ENCODE measurements at places on chromosomes 4 and X.

- DNase-seq = no peak
These were observed 48.8 kb downstream of the PPP2R2C start for GRCh38 chr4:6423575-6423974.

GRCh38 chrX:134875671-134876070 lies 115.1 kb upstream of the SMIM10 start:
- DNase-seq = no peak

GRCh38 chr4:94298725-94299252 lies 43.8 kb downstream of the HPGDS start:
- no peak for DNase-seq

- peak; percentile 30 for DNase-seq
These were observed 103.4 kb upstream of the PAK3 start for GRCh38 chrX:110992611-110993010.

DNA sequence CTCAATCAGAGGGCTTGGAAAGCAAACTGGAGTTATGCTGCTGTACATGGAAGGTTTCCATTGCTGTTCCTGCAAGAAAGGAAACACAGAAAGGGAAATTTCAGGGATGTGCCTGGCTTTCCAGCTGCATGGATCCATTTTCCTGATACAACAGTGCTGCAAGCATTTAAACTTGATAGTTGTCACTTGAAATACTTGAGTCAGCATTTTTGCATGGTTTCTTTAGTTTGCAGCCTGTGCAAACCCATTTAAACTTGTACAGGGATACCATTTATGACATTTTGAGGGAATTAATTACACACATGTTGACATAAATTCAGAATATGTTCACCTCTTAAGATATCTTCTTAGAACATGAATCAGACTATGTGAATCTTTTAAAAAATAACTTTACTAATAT lies 131.1 kb upstream of the RASGEF1B start:
- no peak for DNase-seq

GRCh38 chrX:18810416-18810815 lies 103.0 kb downstream of the PPEF1 start:
- no peak for DNase-seq

DNA sequence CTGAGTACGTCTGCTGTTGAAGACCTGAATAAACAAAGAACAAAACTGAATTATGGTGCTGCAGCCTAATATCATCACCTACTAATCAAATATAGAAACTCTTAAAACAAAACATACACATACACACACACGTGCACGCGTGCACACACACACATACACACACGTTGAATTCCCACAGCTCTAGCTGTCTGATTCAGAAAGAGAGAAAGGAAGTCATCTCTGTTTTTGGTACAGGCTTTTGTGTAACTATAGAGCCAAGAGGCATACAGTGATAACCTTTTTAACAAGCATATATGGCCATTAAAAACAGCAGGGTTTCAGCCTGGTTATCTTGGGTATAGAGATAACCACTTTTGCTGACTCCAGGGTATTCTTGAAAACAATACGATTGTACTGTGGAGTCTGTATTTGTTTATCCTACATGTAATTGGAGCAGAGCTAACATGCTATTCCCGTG lies 823.2 kb downstream of the CCSER1 start:
- DNase-seq = no peak

- no peak for DNase-seq
These were observed 48.4 kb downstream of the IDS start for GRCh38 chrX:149456476-149457245.

GRCh38 chr4:32429151-32429550 lies 1709.0 kb downstream of the PCDH7 start:
- no peak for DNase-seq

DNA sequence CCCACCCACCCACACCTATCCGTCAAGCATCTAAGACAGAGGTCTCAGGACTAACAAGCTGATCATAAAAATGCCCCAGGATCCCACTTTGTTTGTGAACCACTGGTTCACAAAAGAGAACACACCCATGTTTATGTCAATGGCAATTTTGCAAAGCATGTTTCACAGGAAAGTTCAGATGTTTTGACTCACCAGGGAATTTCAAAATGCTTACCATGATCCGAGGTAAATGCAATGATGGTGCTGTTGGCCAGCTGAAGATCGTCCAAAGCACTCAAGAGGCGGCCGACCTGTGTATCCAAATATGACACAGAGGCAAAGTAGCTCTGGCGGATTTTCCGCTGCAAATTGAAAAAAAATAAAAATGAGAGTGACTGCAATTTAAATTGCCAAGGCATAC lies 15.0 kb downstream of the IDS start:
- no peak for DNase-seq

DNA sequence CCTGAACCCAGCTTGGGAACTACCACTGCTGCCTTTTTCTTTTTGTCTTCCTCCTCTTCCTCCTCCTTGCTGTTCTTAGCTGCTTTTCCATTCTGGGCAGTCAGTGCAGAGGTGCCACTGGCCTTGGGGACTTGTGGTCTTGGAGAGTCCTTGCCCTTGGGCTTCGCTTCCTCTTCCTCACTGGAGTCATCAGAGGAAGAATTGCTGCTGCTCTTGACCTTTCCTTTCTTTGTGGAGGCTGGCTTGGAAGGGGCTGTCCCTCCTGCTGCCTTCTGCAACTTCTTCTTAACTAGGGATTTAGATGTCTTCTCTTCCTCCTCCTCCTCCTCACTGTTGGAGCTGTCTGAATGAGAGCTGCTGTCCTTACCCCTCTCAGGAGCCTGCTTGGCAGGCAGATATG lies 53.2 kb downstream of the FAM9B start:
- no peak for DNase-seq

DNA sequence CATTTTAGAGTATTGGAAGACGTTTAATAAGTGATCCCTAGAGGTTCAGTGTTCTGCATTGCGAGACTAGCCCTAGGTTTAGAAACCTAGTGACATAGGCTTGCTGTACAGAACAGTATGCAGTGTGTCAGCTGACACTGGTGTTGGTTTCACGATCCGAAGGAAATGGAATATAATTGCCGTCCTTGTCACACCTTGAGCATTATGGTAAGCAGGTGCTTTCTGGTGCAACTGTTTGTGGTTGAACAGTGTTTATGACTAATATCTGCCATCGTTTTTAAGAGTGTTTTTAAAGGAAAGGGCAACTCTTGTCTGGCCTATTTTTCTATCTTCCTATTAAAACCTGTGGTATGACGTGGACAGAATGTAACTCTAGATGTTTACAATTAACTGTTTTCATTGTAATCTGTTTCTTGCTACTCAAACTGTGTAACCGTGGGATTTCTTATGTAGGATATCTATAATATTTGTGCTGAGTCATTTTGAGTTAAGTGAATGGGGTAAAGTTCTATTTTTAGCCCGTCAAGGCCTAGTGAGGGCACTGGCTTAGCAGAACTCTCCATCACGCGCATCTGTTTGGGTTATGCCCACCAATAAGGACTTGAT lies 53.8 kb upstream of the TBC1D14 start:
- DNase-seq = peak; percentile 71

DNA sequence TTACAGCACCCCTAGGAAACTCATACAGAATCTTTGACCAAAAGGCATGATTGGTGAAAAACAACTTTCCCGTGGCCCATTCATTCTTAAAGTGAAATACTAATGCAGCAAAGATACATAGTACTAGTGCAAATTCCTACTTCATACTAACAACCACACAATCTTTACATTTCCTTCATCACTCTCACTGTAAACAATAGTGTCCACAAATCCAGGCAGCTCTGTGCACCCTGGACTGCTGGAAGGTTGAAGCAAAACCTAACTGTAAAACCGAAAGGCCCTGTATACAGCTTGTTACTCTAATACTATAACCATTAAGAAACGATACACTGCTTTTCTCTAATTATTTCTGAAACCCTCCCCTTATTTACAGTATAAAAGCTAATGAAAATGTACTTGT lies 82.6 kb downstream of the SH3RF1 start:
- no peak for DNase-seq

DNA sequence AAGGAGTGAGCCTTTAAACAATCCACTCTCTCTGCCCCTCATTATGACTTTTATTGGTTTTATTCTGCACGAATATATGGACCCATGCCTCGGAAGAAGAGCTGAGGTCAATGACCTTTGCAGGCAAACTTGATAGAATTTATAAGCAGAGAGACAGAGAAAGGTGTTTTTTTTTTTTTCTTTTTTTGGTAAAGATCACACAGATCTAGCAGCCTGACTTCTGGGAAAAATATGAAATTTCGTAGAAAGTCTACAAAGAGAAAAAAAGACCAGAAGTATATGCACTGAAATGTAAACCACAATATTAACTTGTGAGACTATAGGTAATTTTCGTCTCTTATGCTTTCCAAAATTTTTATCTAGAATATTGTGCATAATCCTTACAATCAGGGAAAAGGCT lies 61.6 kb downstream of the LEF1 start:
- peak; percentile 81 for DNase-seq

GRCh38 chr4:109921384-109921808 lies 8.7 kb downstream of the EGF start:
- no peak for DNase-seq

- DNase-seq = no peak
These were observed 25.0 kb downstream of the EIF4E start for GRCh38 chr4:98903963-98904362.

GRCh38 chr4:140152013-140152703 lies 1.8 kb downstream of the MAML3 start:
- DNase-seq = peak; percentile 64

- peak; percentile 23 for DNase-seq
These were observed 84.0 kb downstream of the WWC2 start for GRCh38 chr4:183182873-183183725.
